ENCODE measurements at places on chromosomes 12 and 14.

DNA sequence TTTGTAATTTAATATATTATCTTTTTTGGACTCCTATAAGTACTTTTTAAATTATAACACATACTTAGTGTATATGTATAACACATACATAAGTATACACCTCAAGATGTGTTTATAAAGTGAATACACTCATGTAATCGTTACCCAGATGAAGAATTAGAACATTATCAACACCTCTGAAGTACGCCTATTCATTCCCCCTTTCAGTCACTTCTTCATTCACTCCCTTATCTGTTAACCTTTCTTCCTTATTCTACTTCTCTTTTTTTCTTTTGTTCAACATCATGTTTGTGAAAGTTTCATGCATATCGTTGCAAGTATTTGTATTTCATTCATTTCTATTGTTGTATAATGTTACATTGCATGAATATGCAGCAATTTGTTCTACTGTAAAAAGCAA, 98.5 kb downstream of the ARID2 start:
- no peak for DNase-seq

GRCh38 chr12:132638541-132639408, 20.2 kb downstream of the P2RX2 start:
- DNase-seq: peak; percentile 19

DNA sequence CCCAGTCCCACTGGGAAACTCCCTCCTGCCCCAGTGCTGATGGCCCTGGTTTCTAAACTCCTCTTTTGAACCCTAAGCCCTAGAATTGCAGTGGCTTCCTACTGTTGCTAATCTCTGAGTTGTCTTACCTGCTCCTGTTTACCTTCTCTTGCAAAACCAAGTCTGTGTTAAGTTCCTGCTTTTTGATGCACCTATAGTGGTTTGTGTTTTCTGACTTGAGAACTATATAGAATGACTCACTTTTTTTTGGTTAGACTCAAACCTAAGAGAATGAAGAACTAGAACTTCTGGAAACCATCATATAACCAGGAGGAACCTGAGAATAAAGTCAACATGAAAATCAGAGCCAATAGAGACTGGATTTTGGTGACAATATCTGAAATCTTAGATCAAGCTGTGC, 5.5 kb upstream of the GAS2L3 start:
- peak; percentile 41 for DNase-seq

DNA sequence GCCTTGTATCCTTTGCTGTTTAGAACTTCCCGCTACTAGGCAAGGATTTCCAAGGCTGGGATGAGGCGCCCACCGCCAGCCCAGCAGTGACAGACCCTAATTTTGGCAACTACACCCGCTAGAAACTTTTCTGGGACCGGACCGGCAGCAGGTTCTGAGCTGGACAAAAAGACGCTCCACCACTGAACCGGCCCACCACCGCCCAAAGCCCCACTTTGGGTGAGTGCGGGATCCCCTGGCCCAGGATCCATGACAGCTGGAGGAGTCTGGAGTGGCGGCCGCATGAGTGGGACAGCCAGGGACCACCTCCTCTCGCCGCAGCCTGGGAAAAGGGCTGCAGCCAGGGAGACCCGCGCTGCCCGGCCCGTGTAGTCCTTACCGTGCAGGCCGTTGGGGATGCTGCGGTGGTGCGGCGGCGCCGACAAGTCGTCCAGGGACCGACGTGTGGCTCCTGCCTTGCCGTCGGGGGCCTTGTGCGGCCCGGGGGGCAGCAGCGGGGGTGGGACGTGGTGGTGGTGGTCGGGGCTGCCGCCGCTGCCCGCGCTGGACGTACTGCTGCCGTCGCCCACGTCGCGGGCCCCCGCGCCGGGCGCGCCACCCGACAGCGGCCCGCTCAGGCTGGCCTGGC, 1.1 kb downstream of the CCDC85C start:
- no peak for DNase-seq

DNA sequence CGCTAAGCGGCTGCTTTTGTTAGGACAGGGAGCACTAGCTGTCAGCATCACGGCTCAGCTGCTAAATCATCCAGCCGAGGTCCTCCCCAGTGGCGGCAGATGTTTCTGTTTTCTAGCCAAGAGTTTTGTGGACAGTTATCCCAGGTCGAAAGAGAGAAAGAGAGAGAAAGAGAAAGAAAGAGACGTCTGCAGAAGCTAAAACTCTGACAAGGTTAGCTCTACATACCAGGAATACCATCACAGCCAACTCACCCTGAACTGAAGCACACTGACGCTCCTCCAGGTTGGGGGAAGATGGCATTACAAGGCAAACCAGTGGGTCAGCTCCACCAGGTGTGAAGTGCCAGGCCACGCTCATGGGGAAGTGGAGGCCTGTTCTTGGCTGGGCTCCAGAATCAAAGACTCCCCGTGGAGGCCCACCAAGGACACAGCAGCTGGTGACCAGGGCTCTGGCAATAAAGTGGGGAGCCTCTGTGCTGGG, 64.9 kb upstream of the DICER1 start:
- no peak for DNase-seq

GRCh38 chr14:32607399-32607798, 278.3 kb downstream of the AKAP6 start:
- DNase-seq: no peak

DNA sequence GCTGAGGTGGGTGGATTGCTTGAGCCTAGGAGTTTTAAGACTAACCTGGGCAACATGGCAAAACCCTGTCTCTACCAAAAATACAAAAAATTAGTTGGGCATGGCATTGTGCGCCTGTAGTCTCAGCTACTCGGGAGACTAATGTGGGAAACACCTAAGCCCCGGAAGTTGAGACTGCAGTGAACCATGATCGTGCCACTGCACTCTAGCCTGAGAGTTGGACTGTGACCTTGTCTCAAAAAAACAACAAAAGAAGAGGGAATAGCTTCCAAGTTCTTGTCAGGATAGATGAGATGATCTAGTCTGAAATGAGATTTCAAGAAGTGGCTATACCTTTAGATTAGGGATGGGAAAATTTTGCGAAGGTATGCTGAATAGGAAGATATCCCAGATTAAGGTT, 14.8 kb upstream of the C12orf50 start:
- no peak for DNase-seq

DNA sequence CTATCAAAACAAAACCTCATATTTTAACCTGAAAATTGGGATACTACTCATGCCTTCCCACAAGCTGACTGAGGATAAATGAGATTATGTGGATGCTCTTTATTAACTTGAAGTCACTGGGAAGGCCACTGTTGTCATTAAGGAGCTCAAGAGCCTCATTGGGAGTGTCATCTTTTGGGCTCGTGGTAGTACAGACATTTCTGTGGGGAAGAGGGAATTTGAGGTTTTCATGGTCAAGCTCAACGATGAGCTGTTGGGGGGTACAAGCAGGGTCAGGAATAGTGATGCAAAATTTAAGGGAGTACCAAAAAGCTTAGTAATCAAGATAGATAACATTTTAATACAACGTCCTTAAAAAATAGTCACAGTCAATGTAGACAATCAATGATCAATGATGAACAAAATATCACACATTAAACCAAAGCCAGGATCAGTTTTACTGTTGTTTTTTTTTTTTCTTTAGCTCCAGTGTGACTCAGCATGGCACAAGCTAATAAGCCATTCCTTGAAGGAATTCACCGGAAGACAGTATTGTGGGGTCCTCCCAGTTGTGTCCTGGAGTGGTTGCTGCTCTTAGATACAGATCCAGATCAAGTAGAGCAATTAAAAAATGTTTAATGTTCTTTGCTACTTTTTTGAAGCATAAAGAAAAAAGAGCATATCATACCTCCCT, 130.9 kb downstream of the C12orf75 start:
- DNase-seq: no peak

DNA sequence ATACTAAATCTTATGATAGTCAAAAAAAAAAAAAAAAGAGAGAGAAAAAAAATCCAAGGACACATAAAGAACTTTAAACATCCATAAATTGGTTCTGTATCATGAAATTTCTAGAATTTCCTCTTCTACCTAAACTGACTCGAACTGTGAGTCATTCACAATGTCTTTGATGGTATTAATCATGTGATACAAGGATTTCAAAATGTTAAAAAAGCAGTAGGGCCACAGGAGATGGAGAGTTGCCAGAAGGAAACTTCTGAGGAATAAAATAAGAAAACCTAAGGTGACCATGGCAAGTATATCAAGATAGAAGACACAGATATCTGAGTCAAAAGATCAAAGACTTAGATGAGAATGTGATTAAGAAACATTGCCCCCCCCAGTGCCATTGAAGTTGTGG, 1320.9 kb upstream of the FLRT2 start:
- DNase-seq: no peak

- DNase-seq: no peak
Measured at GRCh38 chr14:106686533-106686932, 1160.2 kb downstream of the TMEM121 start.

GRCh38 chr12:95481888-95482287, 7.9 kb downstream of the METAP2 start:
- DNase-seq: no peak

DNA sequence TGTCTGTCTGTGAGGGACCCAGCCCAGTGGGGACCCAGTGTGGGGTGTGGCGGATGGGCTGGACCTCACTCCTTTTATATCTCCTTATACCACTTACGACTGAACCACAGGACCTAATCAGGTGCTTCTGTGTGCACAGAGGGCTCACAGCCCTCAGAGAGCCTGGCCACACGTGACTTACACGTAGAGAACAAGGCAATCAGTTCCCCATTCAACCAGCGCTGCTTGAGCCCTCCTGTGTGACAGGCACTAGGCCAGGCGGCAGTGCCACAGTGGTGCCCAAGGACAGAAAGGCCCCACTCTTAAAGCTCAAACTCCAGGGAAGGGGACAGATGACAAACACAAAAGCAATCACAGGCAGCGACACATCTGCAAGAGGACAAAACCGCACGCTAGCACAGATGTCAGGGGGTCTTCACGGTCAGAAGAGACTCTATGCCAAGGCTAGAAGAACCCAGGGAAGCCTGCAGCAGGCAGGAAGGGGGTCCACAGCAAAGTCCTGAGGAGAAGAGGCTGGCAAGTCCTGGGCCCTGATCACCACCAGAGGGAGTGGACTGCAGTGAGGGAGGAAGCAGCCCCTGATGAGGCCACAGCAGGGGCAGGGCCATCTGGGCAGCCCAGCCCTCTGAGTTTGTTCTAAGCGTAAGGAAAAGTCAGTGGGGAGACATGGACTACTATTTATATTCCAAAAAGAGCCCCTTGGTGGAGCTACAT, 39.3 kb downstream of the SETD3 start:
- no peak for DNase-seq

- DNase-seq: peak; percentile 22
Measured at GRCh38 chr12:96902076-96902475, 5.0 kb upstream of the NEDD1 start.

DNA sequence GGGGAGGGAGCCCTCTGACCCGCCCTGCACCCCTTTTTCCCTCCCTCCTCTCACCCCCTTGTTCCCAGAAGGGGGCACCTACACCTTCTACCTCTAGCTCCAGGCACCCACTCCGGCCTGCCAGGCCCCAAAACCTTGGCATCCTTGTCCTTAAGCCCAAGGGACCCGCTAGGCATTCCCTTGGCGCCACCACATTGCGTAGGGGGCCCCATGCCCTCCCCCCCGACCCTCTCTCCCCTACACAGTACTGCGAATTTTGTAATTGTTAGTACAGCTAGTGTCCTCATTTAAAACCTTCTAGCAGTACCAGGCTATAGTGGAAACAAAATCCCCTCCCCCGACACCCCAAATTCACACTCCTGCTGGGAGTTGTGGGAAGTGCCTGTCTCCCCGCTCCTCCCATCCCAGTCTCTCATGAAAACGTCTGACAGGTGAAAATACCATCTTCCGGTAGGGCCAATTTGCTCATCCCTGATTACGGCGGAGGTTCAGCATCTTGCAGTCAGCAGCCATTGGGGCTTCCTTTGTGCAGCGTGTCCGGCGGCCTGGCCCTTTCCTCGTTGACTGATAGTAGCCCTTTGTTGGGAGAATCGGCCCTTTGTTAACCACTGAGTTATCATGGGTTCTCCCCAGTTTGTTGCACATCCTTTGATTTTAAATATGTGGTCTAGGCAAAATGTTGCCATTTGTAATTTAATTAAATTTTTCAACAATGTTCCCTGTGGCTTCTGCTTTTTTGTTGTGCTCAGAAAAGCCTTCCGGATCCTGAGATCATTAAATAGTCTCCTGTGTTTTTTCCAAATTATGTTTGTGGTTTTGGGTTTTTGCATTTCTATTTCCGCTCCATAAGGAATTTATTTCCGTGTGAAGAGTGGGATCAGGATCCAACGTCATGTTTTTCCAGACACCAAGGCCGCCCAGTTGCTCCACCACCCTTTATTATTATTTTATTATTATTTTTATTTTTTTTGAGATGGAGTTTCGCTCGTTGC, 7.9 kb upstream of the CEP170B start:
- DNase-seq: no peak

DNA sequence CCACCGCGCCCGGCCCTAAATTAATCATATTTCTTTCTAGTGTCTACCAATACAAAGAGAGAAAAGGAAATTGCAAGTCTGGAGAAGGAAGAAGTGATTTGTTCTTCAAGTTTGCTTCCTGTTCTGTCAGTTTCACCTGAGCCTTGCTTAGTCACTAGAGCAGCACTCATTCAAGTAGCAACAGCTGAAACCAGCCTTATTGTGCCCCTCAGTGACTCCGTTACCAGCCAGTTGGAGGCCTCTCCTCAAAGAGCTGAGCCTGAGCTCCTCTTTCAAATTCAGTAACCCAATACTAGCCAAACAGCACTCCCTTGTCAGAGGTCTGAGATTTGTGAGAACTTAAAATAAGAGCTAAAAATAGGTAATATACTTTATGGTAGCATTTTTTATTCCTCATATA, 17.4 kb downstream of the PAWR start:
- DNase-seq: no peak

DNA sequence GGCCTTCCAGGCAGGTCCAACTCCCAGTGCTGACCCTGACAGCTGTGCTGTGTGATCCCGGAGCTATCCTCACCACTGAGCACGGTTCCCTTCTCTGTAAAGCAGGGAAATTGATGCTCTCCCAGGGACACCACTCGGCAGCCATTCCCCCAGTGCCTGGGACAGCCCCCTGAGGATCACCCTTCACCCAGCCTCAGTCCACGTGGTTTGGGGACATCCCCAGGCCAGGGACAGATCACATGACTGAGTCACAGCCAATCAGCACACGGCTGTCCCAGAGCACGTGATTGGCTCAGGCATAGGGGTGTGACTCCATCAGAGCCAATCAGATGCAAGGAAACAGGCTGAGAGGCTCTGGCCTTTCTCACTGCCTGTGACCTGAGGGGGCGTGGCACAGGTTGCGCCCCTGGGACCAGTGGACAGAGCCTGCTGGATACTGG, 68.8 kb upstream of the SFSWAP start:
- DNase-seq: no peak
